ENCODE measurements at places on chromosomes 1 and 21. TPM values are rescaled to one million over a fixed set of nuclear protein-coding genes. Genes with fewer than 3 reads are reported as not detected.

- no peaks in the 10 kb centered on the region for H3K36me3 ChIP-seq
- no peak for DNase-seq
Measured at GRCh38 chr1:17561561-17561985, 22.1 kb downstream of the ARHGEF10L start.

DNA sequence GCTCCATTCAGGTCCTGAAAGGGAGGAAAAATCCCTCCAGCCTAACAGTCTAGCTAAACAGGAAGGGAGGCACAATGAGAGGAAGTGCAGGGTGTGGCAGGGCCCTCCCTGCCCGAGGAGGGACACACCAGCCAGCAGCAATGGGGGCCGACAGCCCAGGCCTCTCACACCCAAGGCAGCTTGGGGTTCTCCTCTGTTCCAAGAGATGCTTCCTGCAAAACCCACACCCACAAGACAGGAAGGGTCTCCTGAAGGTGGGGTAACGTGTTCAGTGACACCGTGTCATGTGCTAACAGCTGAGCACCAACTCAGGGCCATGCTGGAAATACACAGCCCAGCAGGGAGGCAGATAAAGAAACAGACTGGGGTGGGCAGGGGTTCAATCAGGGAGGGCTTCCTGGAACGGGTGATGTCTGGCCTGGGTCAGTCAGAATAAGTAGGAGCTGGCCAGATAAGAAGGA, 10.2 kb downstream of the ECE1 start:
- H3K36me3 ChIP-seq, result peaks cover 9% of the 10 kb centered on the region
- no peaks in the 10 kb centered on the region for H3K27me3 ChIP-seq
- peak overlapping the region; percentile 82 for H3K4me3 ChIP-seq

DNA sequence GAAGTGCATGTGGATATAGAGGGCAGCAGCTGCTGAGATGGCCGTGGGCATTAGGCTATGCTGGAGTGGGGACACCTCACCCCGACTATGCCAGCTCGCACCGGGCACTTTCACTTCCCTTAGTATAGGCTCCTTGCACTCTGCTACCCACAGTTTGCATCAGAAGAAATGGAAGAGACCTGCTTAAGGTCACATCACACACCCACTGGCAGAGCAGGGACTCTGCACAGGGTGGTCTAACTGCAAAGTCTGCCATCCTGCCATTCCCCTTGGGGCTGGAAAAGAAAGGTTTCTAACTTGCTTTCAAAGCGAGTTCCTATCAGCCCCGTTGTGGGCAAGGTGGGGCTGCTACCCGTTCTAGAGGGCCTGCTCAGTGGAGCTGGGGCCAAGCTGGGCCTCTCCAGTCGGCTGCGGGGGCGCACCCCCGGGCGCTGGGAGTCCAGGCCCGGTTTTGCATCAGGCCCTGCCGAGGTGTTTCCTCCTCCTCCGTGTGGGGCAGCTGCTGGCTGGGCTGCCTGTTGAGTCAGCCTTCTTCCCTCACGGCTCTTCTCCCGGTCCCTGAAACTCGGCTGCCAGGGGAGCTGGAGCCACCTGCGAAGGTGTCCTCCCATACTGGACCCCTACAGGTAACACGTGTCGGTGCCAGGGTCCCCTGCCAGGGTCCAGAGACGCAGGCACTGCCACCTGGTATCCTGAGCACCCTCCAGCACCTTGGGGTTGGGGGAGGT, at the start of gene SYTL1:
SYTL1 (plus strand) TSS at position 498 of the 728 bp plus-strand sequence. CDS start 3,313 bp downstream, outside the sequence.
- peak within 1 kb of the TSS; percentile 96 for H3K27ac ChIP-seq
- H3K4me3 ChIP-seq, result peak within 1 kb of the TSS; percentile 98
- H3K36me3 ChIP-seq, result peaks cover 8% of the 10 kb centered on the region

The SF3B4 gene
- 113 TPM for polyA plus RNA-seq

DNA sequence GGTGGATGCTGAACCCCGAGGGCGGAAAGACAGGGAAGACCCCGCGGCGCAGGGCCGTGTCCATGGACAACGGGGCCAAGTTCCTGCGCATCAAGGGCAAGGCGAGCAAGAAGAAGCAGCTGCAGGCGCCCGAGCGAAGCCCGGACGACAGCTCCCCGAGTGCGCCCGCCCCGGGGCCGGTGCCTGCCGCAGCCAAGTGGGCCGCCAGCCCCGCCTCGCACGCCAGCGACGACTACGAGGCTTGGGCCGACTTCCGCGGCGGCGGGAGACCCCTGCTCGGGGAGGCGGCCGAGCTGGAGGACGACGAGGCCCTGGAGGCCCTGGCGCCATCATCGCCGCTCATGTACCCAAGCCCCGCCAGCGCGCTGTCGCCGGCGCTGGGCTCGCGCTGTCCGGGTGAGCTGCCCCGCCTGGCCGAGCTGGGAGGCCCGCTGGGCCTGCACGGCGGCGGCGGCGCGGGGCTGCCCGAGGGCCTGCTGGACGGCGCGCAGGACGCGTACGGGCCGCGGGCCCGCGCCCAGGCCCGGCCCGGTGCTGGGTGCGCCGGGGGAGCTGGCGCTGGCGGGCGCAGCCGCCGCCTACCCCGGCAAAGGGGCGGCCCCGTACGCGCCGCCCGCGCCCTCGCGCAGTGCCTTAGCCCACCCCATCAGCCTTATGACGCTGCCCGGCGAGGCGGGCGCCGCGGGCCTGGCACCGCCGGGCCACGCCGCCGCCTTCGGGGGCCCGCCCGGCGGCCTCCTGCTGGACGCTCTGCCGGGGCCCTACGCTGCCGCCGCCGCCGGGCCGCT, 20.7 kb downstream of the FOXO6 start:
- peaks cover 31% of the 10 kb centered on the region for H3K4me1 ChIP-seq
- peaks cover 9% of the 10 kb centered on the region for H3K36me3 ChIP-seq
- H3K4me3 ChIP-seq, result peak overlapping the region; percentile 95
- H3K27ac ChIP-seq, result no peak overlapping the region
- DNase-seq, result peak; percentile 36

The CRYAA gene
- polyA plus RNA-seq, result not detected

The OPRD1 gene
- polyA plus RNA-seq, result not detected

GRCh38 chr1:1960480-1961196, 41.6 kb upstream of the TMEM52 start:
- H3K4me1 ChIP-seq, result no peaks in the 10 kb centered on the region
- DNase-seq, result no peak
- no peaks in the 10 kb centered on the region for H3K36me3 ChIP-seq
- H3K27ac ChIP-seq, result no peak overlapping the region
- H3K27me3 ChIP-seq, result peaks cover 14% of the 10 kb centered on the region

DNA sequence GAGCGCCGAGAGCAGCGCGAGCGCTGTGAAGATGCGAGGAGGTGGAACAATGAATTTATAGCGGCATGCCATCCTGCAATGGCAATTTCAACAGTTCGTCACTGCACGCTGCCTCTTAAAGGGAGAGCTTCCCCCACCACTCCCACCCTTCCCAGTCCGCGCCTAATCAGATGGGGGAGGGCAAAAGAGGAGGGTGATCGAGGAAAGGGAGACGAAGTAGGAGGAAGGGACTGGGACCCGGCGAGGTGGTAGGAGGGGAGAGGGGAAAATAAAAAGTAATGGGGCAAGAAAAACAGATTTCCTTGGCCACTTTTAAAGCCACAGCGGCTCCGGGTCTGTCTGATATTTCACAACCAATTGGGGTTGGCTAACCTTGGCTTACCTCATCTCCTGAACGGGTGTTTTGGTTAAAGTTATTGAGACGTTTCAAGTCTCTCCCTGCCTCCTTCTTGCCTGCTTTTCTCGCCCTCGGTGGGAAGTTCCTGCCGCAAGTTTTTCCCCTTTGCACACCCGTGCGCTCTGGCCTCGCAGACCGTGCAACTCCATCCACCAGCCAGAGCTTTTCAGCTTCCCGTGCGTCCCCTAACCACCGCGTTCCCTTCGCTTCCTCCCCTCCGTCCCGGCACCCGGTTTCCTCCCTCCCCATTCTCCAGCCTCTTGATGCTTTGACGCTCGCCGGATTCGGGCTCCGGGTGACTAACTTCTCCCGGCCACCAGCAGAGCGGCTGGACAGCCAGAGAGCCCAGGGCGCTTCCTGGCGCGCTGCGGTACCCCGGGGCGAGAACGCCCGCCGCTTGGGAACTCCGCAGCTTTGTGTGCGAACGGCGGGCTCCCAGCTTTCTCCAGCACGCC, at the start of gene ADAMTS5:
ADAMTS5 (minus strand) TSS at position 27 of the 852 bp plus-strand sequence. CDS start 697 bp downstream, outside the sequence.
- no peak within 1 kb of the TSS for H3K4me3 ChIP-seq
- peaks cover 67% of the 10 kb centered on the region for H3K27me3 ChIP-seq
- no peaks in the 10 kb centered on the region for H3K4me1 ChIP-seq
- no peaks in the 10 kb centered on the region for H3K36me3 ChIP-seq
- no peak for DNase-seq

The LCE3E gene
- polyA plus RNA-seq, result not detected

DNA sequence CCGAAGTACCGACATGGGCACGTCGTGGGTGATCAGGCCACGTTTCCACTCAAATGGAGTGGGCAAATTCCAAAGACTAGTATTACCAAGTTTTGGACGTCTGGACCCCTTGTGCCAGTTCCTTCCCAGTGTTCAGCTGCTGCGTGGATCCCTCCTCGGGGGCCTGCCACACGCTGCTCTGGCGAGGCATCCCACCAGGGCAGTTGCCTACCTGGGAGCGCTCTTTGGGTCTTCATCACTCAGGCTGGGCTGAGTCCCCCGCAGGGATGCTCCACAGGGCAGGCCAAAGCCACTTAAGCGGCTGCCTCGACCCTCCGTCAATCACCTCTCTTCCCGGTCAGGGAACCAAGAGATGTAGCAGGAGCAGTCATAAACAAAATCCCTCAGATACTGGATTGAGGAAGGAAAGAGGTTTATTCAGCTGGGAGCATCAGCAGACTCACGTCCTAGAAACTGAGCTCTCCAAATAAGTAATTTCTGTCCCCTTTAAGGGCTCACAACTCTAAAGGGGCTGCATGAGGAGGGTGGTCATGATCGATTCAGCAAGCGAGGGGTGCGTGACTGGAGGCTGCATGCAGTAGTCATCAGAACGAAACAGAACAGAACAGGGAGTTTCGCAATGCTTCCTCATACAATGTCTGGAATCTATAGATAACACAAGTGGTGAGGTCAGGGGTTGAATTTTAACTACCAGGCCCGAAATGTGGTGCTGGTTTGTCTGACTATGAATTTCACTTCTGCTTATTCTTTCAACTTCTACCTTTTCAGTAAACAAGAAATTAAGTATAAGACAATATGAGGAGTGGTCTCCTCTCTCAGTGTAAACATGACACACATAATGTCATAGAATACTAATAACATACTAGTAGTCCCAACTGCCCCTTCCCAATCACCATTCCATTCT, 998.6 kb upstream of the NCAM2 start:
- H3K4me1 ChIP-seq, result no peaks in the 10 kb centered on the region
- no peak for DNase-seq
- H3K36me3 ChIP-seq, result no peaks in the 10 kb centered on the region
- no peak overlapping the region for H3K4me3 ChIP-seq

The MYCL gene
- not detected for polyA plus RNA-seq

All from naive B cell (primary cell).